ENCODE measurements at places on chromosomes 16 and 17.

GRCh38 chr17:62822080-62822904 is 14.2 kb upstream of the MARCHF10 start:
- DNase-seq, result no peak

DNA sequence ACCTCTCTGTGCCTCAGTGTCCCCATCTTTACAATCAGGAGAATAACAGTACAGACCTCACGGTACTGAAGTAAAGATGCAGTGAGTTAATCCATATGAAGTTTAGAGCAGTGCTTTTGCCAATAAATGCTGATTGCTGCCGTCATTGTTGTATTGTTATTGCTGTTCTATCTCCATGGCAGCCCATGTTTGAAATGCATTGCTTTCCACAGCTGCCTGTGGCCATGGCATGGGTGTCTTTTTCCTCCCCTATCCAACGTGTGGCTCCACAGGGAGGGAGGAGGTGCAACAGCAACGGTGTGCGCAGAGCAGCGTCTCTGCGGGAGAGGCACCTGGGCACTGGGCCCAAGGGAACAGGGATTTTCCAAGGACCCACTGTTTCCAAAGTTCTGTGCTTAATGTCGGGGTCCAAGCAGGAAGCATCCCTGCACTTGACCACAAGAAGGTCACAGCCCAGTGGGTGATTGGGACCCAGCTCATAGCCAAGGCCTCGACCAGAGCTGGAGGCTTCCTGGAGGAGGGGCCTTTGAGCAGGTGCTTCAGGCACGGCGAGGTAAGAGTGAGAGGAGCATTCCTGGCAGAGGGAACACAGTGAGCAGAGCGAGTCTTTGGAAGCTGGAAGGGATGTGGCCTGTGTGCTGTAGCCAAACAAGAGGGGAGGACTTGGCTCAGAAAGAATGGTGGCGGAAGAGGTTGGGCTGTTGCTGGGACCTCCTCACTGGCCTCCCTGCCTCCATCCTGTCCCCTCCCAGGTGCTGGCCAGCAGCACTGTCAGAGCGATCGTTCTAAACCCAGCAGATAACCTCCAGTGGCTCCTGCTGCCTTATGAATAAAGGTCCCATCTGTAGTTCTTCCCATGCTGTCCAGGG is 3.9 kb downstream of the RAI1 start:
- no peak for DNase-seq

GRCh38 chr16:10921536-10922327 is 20.5 kb downstream of the DEXI start:
- no peak for DNase-seq

DNA sequence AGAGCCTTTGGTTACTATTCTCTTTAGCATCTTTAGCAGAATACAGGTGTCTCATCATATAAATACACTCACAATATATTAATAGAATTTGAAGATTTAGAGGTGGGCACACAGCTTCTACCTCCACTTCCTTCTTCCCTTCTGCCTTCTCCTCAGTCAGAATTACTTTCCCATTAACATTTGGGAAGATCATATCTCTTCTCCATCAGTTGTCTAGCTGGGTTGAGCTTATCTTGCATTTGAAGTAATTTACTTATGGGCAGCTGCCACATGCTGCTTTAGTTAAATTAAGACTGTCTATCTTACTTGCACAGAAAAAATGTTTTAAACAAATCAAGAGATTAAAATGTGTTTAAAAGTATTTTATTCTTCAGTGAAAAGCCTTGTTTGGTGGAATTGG is 110.1 kb upstream of the ASIC2 start:
- DNase-seq, result no peak

DNA sequence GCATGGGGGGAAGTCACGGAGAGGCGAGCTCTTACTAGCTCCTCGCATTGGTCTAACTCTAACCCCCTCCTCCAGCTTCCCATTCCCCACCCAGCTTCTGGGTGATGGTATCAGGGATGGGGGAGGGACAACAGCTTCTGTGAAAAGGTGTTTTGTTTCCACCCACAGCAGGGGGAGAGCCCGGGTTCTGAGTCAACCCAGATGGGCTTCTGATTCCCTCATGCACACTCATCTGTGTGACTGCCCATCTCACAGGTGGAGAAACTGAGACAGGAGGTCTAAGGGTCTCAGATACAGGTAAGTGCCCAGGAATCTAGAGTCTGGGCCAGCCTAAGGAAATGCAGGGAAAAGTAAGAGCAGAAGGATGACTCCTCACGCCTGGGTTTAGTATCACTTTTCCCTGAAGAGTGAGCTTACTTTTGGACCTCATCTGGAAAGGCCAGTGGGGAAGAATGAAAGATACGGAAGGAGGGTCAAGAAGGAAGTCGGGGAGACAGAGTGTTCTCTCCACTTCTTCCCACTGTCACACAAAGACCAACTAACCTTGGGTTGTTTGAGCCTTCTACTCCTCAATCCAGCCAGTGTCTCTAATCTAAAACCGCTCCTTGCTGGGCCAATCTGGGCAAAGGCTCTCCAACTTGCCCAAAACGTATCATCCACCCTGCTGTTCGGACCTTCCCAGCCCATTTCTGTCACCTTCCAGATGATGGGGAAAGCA is 3.1 kb upstream of the TLCD2 start:
- DNase-seq, result no peak

DNA sequence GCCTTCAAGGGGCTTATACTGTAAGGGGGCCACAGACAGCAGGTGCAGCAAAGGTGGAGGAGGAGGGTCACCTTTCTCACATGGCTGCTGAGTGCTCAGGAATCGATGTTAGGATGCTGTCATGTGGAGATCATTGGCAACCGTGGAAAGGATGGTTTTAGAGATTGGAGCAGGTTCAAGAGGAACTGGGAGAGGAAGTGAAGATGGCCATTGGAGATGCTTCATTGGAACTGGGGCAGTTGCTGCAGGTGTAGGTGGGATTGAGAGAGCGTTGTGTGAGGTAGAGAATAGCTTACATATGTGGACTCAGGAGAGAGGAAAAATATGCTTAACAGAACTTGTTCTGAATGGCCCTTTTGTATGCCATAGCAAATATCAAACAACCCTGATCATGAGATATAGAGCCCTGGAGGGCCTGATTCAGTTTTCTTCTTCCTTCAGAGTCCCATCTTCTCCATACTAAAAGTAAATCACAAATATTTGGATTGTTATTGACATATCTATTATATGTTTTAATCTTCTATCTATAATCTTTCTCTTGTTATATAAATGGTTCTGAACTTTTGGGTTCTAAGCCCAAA is 40.8 kb downstream of the LDHD start:
- no peak for DNase-seq

DNA sequence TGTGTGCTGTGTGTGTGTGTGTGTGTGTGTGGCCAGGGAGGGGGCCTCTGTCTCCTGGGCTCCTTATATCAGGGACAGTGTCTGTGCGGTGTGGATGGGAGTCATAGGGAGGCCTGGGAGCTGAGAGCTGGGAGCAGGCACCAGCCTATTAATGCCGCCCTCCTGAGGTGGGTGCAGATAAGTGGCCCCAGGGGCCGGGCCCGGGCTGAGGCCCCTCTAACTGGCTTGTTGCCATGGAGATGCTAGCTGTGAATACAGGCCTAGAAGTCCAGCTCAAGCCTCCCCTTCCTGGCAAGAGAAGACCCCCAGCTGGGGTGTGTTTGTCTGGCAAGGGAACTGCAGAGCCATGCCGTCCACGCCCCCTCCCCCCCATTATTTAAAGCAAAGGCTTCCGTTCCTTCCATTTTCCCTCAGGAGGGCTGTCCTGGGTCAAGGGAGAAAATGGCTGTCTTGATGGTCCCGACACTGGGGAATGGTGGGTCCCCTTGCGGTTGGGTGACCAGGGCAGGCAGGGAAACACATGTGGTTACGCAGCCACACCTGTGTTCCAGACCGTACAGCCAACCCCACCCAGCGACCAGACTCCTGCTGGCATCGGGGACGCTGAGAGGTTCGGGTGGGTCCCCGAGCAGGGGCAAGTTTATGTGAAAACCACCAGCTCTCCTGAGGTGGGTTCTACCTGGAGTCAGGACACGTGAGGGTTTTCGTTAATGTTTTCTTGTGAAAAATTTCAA is 141.1 kb downstream of the MRM1 start:
- DNase-seq, result no peak

DNA sequence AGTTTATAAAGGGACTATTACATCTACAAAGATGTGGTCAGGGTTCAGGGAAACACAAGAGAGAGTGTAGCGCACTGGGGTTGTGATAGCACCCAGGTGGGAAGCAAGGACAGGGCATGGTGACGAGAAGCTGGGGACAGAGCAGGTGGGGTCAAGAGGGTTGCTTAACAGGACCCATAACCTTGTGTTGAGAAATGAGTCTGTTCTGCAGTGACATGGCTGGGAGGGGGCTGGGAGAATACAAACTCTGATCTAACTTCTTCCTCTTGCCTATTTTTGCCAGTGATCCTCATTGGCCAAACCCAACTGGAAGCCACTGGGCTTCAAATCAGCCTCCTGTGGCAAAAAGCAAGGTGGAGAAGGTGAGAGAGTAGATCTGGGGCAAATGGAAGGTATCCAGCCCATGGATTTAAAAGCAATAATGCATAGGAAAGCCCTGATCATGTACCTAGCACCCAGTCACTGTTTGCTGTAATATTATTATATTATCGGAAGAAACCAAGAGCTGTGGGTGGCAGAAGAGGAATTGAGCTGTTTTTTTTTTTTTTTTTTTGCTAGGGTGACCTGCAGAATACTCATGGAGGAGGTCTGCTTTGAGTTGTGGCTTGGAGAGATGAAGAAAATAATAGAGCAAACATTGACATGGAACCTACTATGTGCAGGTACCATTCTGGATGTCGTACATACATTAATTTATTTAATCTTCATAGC is 76.9 kb upstream of the ZFHX3 start:
- DNase-seq, result no peak

DNA sequence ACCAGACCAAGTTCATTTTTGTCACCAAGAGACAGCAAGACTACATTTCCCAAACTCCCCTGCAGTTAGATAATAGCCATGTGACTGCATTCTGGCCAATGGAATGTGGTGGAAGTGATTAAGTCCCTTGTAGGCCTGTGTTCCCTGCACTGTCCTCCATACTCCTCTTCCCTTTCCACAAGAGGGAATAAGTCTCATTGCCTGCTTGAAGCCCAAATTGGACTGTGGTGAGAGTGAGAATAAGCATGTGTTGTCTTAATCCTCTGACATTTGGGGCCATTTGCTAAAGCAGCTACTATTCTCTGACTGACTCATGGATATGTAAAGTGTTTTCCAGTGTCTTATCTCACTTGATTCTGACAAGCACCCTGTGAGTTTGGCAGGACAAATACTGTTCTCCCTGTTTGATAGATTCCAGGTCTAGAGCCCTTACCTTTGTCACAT is 20.7 kb downstream of the PIK3R6 start:
- DNase-seq, result no peak

DNA sequence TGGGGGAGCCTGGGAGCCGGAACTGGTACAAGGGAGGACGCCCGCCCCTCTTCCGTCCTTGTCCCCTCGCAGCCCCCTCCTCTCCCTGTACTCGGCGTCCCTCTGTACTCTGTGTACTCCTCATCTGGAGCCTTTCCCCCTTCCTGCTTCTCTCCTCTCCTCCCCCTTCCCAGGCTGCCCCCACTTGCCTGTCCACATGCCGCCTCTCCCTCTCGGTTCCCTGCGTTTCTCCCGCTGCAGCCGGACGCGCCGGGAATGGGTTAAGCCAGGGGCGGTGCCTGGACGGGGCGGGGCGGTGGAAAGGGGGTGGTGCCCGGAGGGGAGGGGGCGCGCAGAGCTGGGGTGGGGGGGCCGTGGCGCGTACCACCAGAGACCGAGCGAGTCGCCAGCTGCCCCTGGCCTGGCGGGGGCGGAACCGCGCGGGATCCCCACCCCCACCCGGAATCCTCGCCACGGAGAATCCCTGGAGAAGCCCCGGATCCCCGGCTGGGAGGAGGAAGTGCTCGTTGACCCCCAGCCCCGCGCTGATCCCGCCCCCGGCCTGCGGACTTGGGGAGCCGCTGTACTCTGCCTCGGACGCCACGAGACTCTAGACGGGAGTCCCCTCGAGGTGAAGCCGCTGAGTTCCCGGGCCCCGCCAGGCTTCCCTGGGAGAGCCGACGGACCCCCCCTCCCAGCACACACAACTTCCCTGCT is 22.6 kb downstream of the GJD3 start:
- DNase-seq, result no peak

- DNase-seq, result no peak
Observed at GRCh38 chr17:40328386-40328766, 19.4 kb downstream of the RARA start.

- DNase-seq, result no peak
Observed at GRCh38 chr17:79414063-79414792, 196.6 kb downstream of the RBFOX3 start.

GRCh38 chr17:48576479-48577309 is 1.5 kb downstream of the HOXB4 start:
- no peak for DNase-seq

DNA sequence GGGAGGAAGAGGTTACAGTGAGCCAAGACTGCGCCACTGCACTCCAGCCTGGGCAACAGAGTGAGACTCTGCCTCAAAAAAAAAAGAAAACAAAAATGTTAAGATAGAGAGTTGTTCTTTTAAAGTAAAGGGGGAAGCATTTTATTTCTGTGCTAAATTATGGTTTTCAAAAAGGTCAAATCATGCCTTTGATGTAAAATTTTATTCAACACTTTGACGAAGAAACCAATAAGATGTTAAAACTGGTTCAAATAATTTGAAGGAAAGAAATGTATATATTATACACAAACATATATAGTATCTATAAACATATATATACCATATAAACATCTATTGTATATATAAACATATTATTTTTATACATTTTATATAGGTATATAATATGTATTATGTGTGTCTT is 43.4 kb upstream of the RPH3AL start:
- no peak for DNase-seq

DNA sequence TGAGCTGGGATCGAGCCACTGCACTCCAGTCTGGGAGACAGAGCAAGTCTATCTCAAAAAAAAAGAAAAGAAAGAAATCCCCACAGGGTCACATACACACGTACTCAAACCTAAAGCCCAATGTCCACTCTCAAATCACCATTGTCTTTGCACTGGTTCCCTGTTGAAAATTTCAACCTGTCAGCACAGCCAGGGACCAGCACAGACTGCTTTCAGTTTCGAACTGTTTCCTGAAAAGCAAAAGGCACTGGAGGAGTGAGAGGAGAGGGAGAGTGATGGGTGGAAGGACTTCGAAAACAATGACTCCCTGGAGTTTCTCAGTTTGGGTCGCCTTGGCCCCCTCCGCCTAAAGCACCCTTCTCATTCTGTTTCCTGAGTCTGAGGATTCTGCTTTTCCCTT is 9.0 kb upstream of the CD300C start:
- DNase-seq, result no peak

DNA sequence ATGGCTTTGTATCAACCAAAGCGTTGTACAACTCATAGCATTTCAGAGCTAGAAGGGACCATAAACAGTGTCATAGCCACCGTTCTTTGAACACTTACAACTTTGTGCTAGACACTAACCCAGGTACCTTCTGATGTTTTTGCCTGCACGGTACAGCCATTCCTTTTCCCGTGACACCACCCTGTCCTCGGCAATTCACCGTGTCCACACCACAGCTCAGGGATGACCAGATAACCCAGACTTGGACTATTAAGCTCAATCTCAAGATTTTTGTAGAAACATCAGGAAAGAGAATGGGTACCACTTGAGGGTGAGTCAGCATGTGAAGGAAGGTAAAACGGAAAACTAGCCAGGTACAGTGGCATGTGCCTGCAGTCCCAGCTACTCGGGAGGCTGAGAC is 9.8 kb upstream of the CBFB start:
- no peak for DNase-seq

GRCh38 chr17:34006126-34006525 is 249.0 kb upstream of the CCL2 start:
- no peak for DNase-seq

- DNase-seq, result no peak
Observed at GRCh38 chr17:63440127-63440769, 5.9 kb downstream of the CYB561 start.

- DNase-seq, result no peak
Observed at GRCh38 chr17:67076290-67076689, 31.9 kb downstream of the CACNG1 start.
